ENCODE measurements at places on chromosomes 2 and 18. TPM values are rescaled to one million over a fixed set of nuclear protein-coding genes. Genes with fewer than 3 reads are reported as not detected.

- DNase-seq, result no peak
Observed at GRCh38 chr18:59725142-59725541, 27.9 kb upstream of the CCBE1 start.

GRCh38 chr2:127670055-127670956 lies 5.0 kb downstream of the LIMS2 start:
- no peak for DNase-seq

- no peak for DNase-seq
Observed at GRCh38 chr18:33369711-33370449, 70.6 kb downstream of the CCDC178 start.

- DNase-seq, result no peak
Observed at GRCh38 chr2:161265874-161266273, 42.4 kb upstream of the PSMD14 start.

DNA sequence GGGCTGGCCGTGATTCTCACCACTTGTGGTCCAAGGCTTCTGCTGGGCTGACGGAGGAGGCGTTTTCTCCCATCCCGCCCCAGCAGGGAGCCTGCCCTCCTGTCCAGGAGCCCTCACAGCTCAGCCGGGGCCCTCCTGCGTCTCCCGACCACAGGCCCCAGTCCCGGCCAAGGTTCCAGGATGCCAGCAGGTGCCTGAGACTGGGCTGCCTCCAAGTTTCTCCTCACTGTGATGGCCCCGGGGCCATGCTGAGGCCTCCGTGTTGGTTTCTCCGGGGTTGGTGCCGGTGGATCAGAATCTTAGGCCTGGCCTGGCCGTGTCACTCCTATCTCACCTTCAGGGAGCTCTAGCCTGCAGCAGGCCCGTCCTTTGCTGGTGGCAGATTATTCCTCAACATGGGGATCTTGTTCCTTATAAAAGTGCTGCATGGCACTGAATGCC lies 5.9 kb downstream of the KCNG2 start:
- no peak for DNase-seq

Gene SULT1C4
- not detected for total RNA-seq

Gene CYP27C1
- total RNA-seq, result not detected

DNA sequence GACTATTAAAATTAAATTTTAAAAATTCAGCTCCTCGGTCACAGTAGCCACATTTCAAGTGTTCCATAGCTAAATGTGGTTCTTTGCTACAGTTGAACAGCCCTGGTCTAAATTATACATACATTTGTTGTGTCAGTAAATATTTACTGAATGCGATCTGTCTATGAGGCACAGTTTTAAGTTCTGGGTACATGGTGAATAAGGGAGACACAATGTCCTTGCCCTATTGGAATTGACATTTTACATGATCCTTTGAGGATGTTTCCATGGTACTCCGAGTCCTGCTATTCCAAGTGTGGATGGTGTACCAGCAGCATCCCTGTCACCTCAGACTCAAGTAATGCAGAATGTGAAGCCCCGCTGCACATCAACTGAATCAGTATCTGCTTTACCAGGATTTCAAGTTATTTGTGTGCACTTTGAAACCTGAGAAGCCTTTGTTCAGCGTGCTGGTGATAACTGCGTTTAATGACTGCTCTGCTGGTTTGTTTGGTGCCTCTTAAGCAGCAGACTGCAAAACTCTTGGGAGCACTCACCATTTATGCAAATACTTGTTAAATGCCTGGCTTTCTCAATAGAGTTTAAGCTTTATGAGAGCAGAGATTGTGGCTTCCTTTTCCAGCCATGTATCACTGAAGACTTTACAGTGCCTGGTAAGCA lies 1.5 kb downstream of the GALNT1 start:
- DNase-seq, result no peak

DNA sequence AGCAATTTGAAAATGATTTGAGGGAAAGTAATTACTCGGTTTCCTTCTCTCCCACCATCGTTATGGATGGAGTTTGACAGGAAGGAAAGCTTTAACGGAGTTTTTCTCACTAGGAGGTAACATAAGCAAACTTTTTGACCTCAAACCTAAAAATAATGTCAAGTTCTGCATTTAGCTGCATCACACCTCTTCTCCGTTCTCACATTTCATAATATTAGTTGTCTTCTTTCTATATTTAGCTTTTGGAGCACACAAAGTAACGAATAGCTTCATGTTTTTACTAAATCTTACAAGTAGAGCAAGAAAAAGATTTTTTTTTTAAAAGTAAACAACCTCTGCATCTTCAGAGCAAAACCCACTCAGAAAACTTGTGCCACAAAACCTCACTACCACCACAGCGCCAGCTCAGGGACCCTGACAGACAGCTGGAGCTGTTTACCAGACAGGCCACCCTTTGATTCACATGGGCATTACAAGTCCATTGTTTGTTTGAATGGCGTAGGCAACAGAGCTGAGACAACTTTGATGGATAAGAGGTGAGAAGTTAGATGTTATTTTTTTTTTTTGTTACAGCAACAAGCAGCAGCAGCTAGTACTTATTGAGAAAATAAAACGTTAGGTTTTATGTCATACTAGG lies 21.9 kb upstream of the ICOS start:
- no peak for DNase-seq

DNA sequence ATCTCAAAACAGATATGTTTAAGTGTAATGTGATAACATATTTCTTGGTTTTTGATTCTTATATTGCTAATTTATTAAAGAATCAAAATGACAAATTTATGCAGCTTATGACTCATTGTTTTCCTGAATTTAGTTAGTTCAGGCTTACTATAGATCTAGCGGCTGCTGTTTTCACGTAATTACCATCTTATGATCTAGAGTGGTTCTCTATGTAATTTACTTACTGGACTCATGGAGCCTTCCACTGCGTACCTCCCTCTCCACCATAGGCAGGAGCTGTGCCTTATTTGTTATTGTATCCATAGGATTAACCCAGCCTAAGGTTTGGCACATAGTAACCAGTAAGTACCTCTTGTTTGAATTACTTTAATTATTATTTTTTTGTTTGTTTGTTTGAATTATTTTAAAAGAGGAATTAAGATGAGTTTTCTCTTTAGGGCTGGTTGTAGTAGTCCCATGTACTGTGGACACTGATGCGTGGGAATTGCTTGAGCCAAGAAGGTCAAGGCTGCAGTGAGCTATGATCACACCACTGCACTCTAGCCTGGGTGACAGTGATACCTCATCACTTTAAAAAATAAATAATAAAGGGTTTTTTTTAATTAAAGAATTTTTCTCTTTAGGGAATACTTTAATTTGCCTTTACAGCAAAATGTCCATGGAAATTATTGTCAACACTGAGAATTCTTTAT lies 165.5 kb downstream of the PHLPP1 start:
- no peak for DNase-seq

Gene REG3A
- not detected for total RNA-seq

DNA sequence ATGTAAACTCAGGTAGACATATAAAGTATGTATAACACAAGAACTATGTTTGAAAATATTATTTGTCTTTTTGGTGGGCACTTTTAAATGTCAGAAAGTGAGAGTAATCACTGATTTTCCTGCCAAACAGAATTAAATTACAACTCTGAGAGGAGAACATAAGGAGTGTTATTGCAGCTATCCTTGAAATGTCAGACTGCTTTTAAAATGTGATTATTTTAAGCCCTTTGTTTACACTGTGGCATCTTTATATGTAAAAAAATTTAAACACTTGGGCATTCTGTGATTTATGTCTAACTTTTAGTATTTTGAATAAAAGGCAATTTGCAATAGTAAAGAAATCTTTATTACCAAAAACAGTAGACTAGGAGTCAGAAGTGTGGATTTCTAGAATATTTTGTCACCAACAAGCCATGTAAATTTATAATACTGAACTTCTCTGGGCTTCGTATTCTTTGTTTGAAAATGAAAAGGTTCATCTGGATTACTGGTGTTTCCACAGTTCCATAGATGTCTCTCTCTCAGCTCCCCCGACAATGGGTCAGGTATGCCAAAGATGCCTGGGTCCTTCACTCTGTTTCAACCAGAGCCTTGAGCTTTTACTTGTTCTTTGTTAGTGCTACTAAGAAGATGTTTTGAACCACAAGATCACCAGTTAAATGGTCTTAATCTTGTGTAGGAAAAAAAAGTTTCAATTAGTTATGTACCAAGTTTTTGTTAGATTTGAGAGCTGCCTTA lies 38.8 kb downstream of the GULP1 start:
- no peak for DNase-seq

GRCh38 chr2:36615222-36615621 lies 17.3 kb upstream of the FEZ2 start:
- DNase-seq, result no peak

Gene SPATA3
- total RNA-seq, result not detected

DNA sequence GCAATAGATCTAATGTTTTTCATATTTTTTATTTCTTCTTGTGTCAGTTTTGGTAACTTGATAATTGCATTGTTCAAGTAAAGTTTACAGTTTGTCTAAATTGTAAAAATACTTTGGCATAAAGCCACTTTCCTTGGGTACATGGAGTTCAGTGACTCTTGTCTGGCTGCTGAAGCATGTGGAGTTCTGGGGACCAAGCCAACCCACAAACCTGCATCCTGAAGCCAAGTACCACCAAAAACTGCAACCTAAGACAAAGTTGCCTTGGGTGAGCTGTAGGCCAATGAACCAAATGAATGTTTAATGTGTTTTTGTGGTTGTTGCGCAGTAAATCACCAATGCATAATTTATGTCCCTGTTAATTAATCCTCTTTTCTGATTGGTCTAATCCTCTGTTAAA lies 872.6 kb downstream of the BCL11A start:
- DNase-seq, result no peak

- no peak for DNase-seq
Observed at GRCh38 chr2:40543381-40543780, 91.5 kb upstream of the SLC8A1 start.

Gene DNAJC5G
- total RNA-seq, result not detected

Gene ATIC
- total RNA-seq, result 287 TPM

GRCh38 chr2:113050921-113051895 lies 1.5 kb downstream of the IL36B start:
- no peak for DNase-seq

DNA sequence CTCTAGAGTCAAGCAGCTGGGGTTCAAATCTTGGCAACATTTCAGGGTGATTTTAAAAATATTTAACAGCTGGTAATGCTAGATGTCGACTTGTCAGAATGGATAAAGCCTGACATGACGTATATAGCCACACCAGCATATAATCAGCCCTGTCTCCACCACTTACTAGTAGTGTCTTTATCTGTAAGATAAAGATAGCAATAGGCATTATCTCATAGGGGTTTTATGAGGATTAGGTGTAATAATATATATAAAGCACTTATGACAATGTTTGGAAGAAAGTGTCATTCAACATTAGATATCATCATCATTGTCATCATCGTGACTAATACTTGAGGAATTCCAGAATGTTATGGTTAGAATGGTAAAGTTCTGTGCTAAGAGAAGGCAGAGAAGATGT lies 369.0 kb upstream of the CWC22 start:
- DNase-seq, result no peak

Gene HPCAL1
- 59.6 TPM for total RNA-seq

Gene INO80C
- total RNA-seq, result 35.2 TPM

GRCh38 chr2:226118471-226119429 lies 680.9 kb downstream of the IRS1 start:
- no peak for DNase-seq

DNA sequence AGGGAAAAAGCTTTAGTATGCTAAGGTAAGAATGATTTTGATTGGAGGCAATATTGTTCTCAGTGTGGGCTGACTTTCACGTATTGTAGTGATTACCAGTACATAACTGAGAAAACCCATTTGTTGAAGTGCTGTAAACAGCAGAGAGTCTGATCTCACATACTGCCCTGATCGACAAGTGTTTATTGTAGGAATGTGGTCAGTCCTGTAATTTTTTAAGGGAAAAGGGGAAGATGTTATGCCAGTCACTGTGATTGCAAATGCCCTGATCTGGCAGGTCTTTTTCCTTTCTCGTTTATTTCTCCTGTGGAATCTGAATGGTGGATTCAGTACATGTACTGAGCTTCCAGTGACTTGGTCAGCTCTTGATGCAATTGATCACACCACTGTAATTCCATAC lies 11.5 kb downstream of the SPATS2L start:
- no peak for DNase-seq

Gene NEU2
- total RNA-seq, result not detected

Gene HOXD3
- not detected for total RNA-seq
